ENCODE measurements at places on chromosomes 3 and 15.

- DNase-seq = no peak
Measured at GRCh38 chr15:39573844-39574243, 7.0 kb upstream of the THBS1 start.

DNA sequence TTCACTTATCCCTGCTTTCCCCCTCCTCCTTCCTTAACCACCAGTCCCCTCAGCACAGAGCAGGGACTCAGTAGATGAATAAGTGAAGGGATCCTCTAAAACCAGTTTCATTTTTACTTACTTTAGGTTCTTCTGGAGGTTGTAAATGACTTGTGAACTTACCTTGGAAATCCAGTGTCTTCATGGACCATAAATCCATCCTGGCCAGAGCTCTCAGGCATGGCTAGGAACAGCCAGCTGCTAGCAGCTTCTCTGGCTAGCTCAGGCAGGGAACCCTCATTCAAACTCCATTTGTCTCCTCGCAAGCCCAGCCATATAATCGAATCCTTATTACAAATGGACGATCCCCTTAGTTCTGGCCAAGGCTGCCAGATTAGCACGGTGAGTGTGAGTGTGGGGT, 78.5 kb downstream of the LRTM1 start:
- DNase-seq = no peak

DNA sequence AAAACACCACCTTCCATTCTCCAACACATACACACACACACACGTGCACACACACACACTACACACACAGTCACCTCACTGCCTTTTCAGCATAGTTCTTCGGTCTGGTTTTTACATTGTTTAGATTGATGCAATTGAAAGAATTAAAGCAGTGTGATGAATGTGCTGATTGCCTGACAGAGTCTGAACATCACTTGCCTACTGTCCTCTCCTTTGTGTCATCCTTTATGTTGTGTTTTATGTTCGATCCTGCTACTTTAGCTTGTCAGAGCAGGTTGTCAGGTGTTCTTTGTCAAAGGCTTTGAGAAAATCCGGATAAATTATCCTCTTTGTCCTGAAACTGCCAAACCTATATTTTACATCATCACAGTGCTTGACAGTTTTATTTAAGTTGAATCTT, 80.4 kb downstream of the IQCH start:
- DNase-seq = no peak

- no peak for DNase-seq
Measured at GRCh38 chr15:38885001-38885400, 320.4 kb upstream of the RASGRP1 start.

GRCh38 chr15:78052001-78052401, 25.5 kb downstream of the TBC1D2B start:
- no peak for DNase-seq

DNA sequence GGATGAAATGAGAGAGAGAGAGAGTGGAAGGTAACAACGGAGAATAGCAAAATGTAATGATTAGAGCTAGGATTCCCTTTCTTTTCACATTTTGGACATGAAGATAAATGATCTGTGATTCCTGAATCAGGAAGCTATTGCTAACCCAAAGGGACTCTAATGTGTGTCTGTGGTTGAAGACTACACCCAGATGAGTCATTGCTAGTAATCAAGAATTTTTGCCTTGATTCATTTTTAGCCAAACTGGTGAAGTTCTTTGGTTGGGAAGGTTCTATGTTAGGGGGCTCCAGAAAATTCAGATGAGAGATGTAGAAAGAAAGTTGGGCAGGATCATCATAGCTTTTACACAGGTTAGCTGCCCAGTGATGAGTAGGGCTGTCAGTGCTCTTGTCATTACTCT, 116.4 kb downstream of the DUT start:
- no peak for DNase-seq

DNA sequence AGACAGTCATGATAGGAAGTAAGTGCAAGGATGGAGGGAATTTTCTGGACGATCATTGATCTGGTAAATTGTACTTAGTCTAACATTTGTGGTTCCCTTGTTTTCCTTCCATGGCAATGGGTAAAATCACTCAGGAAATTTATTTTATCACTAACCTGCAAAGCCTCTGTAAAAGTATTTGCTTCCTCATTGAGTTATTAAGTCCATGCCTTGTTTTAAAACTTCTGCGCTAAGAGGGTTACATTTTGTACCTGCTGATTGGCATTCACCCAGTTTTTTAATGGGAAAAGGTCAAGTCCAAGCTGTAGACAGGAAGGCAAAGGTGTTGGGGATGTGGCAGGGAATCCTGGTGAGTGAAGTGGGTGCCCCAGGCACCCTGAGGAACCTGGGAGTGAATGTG, 146.2 kb upstream of the NR2F2 start:
- DNase-seq = no peak

DNA sequence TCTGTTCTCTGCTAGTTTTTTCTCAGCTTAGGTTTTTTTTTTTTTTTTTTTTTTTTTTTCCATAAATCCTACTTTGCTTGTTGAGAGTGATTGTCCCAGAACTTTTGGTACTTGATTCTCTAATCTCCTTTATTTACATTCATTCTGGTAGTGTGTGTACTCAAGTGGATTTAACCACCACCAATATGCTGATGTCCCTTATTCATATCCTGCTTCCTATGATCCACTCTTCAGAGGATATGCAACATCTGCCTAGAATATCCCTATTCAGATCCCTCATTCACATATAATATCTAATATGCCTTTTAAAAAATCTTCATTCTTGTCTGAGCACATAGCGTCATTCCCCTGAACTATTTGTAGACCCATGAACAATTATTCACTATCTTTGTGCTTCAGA, 342.9 kb downstream of the VGLL3 start:
- DNase-seq = no peak

- DNase-seq = no peak
Measured at GRCh38 chr15:78408961-78409360, 29.1 kb upstream of the IREB2 start.

DNA sequence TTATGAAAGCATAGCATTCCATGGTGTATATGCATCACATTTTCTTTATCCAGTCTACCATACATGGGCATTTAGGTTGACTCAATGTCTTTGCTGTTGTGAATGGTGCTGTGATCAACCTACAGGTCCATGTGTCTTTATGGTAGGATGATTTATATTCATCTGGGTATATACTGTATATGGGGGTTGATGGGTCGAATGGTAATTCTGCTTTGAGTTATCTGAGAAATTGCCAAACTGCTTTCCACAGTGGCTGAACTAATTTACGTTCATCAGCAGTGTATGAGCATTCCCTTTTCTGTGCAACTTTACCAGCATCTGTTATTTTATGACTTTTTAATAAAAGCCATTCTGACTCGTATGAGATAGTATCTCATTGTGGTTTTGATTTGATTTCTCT, 662.4 kb upstream of the BCHE start:
- no peak for DNase-seq

GRCh38 chr3:16739541-16740105, 134.4 kb upstream of the DAZL start:
- DNase-seq = no peak

GRCh38 chr3:102143536-102143935, 291.3 kb upstream of the ZPLD1 start:
- no peak for DNase-seq

GRCh38 chr3:71577011-71577410, 6.5 kb downstream of the FOXP1 start:
- DNase-seq = no peak

Data from GM12891 (cell line).